ENCODE measurements at places on chromosomes 13 and 19.

- no peak for DNase-seq
These were observed 3.9 kb downstream of the IRF2BP1 start for GRCh38 chr19:45881909-45882528.

DNA sequence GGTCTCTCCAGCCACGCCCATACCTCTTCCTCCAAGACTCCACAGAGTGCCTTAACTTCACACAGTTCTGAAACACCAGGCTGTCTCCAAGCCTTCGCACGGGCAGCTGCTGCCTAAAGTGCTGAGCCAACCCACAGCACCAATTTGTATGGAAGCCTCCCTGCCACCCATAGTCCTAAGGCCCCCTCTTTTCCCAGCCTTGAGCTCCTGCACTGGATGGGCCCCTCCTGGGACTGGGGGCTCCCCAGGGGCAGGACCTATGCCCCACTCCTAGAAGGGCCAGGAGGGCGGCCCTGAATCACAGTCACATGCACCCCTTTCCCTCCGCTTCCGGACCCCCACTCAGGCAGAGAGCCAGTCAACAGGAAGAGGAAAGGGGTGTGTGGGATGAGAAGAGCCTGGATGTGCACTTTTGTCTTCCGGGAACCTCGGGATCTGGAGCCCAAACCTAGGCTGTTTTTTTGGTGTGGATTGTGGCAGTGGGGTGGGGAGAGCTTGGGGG lies 5.1 kb upstream of the FCER2 start:
- no peak for DNase-seq

DNA sequence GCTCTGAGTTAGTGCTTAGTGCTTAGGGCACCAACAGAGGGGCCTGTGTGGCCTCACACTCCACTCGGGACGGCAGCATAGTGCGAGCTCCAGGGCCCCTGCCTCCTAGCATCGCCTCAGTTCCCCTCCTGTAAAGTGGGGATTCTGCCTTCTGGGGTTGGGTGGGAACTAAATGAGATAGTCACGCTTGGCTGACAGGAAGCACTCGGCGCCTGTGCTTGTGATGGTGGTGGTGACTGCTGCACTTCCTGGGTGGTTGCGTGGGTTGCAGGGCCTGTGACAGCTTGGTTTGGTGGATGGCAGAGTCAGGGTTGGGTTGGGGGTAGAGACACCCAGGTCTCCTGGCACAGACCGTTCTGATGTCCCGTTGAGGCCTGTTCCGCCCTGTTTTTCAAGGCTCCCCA lies 7.7 kb downstream of the PLEKHF1 start:
- no peak for DNase-seq

DNA sequence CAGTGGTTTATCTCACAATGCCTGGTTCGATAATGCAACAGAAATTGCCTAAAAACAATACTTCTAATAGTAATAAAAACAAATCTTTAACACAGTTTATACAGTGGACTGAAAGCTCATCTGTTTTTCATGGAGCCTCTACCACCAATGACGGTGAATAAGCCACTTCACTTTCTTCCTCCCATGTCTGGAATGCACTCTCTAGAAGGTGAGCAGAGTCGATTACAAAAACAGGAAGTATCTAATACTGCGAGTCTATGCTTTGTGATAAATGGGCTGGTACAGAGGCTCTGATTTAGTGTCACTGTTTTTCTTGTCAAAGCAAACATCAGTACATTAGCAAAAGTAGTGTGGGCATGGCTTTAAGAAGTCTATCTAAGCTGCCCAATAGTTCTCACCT lies 1348.6 kb upstream of the SLC10A2 start:
- DNase-seq, result peak; percentile 47

DNA sequence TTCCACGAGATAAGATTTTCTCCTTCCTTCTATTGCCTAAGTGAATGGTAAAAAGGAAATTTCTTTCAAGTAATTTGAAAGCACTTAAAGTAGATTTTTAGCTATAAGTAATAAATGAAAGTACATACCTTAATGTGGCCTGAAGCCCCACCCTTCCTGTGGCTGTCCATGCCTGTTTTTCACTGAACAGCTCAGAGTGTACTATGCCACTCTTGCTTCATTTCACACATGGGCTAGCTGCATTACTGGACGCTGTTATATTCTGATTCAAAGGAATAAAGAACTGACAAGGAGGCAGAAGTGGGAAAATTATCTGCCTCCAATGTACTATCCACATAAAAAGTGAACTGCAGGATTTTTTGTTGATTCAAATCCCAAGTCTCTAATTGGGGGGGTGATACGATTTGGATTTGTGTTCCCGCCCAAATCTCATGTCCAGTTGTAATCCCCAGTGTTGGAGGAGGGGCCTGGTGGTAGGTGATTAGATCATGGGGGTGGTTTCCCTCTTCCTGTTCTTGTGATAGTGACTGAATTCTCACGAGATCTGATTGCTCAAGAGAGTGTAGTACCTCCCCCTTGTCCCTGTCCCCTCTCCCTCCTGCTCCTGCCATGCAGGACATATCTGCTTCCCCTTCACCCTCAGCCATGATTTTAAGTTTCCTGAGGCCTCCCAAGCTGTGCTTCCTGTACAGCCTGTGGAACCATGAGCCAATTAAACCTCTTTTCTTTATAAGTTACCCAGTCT lies 154.7 kb upstream of the SGCG start:
- DNase-seq, result no peak

GRCh38 chr13:27140060-27140459 lies 31.6 kb downstream of the USP12 start:
- DNase-seq, result no peak

- no peak for DNase-seq
These were observed 10.1 kb downstream of the KASH5 start for GRCh38 chr19:49398001-49398615.

- no peak for DNase-seq
These were observed 10.1 kb downstream of the BCL3 start for GRCh38 chr19:44758596-44758995.

- DNase-seq, result no peak
These were observed 150.9 kb downstream of the VWA8 start for GRCh38 chr13:41809962-41810361.

- DNase-seq, result no peak
These were observed 3.8 kb downstream of the COMMD6 start for GRCh38 chr13:75533861-75534260.

DNA sequence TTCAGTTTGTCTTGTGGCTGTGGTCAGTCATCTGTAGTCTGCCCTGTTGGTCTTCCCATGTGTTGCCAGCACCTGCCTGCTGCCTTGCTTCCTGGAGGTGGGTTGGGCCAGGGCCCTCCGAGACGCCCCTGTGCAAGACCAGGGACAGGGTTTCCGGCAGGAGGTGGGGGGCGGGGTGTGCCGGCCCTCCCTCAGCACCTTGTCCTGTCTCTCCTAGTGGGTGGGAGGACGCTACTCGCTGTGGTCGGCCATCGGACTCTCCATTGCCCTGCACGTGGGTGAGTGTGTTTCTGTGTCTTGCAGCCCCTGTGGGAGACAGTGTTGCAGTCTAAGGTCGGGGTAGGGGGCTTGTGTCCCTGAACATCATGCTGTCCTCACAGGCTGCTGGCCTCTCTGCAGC lies 11.2 kb upstream of the PDCD2L start:
- DNase-seq, result no peak

GRCh38 chr13:99071666-99072065 lies 93.8 kb upstream of the DOCK9 start:
- no peak for DNase-seq

DNA sequence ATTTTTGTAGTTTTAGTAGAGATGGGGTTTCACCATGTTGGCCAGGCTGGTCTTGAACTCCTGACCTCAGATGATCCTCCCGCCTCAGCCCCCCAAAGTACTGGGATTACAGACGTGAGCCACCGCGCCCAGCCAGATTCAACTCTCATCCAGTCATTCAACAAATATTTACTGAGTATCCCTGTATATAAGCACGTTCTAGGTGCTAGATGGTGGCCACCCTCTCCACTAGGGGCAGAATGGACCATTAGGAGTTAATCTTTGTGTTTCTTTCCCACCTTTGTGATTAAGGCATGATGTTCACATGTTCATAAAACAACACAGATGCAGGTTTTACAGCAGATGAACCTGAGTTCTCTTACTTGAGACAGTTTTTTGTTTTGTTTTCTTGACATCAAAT lies 7.3 kb downstream of the SHKBP1 start:
- no peak for DNase-seq
